ENCODE measurements at places on chromosomes 5 and 9.

- no peak for DNase-seq
- H3K27ac ChIP-seq = no peak overlapping the region
- H3K4me1 ChIP-seq = peaks cover 8% of the 10 kb centered on the region
- no peak overlapping the region for H3K4me3 ChIP-seq
These were observed 575.2 kb downstream of the CCDC171 start for GRCh38 chr9:16128003-16128402.

DNA sequence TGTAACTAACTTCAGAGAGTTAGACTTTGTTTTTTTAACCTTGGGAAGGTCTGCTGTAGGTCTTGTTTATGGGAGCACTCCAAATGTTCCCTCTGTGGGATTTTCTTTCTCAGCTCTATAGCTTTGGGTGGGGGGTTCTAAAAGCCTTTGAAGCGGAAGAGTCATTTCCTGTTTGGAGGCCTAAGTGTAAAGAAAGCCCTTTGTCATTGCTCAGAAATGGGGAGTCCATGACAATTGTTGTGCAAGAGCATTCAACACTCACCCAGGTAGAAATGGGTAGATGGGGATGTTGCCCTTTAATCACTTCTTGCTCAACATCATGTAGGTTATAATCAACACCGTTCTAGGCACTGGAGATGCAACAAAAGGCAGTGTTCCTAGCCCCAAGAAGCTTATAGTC, 30.3 kb upstream of the MAST4 start:
- no peak overlapping the region for H3K27ac ChIP-seq
- H3K4me1 ChIP-seq = no peaks in the 10 kb centered on the region
- H3K36me3 ChIP-seq = no peaks in the 10 kb centered on the region
- no peak for DNase-seq

DNA sequence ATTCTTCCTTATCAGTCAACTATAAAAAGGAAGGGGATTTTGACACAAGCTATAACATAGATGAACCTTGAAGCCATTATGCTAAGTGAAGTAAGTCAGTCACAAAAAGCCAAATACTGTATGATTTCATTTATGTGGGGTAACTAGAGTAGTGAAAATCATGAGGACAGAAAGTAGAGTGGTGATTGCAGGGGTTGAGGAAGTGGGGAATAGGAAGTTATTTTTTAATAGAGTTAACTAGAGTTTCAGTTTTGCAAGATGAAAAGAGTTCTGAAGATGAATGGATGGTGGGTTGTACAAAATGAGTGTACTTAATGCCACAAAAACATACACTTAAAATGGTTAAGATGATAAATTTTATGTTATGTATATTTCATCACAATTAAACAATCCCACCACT, 65.4 kb upstream of the FAM174A start:
- no peak overlapping the region for H3K4me3 ChIP-seq
- no peaks in the 10 kb centered on the region for H3K27me3 ChIP-seq
- no peak for DNase-seq
- peaks cover under 1% of the 10 kb centered on the region for H3K4me1 ChIP-seq

- DNase-seq = no peak
- H3K27me3 ChIP-seq = no peaks in the 10 kb centered on the region
- H3K27ac ChIP-seq = no peak overlapping the region
- no peaks in the 10 kb centered on the region for H3K36me3 ChIP-seq
- no peaks in the 10 kb centered on the region for H3K4me1 ChIP-seq
These were observed 324.8 kb downstream of the TMEM38B start for GRCh38 chr9:106019039-106019680.

All from GM23248 (cell line).